ENCODE measurements at places on chromosomes 7 and 10. TPM values are rescaled to one million over a fixed set of nuclear protein-coding genes. Genes with fewer than 3 reads are reported as not detected.

CHST15 gene
- total RNA-seq, result 148 TPM

CYP2C18 gene
- total RNA-seq, result not detected

OR2A7 gene
- total RNA-seq, result 2.6 TPM

PILRA gene
- 4.2 TPM for total RNA-seq

DNA sequence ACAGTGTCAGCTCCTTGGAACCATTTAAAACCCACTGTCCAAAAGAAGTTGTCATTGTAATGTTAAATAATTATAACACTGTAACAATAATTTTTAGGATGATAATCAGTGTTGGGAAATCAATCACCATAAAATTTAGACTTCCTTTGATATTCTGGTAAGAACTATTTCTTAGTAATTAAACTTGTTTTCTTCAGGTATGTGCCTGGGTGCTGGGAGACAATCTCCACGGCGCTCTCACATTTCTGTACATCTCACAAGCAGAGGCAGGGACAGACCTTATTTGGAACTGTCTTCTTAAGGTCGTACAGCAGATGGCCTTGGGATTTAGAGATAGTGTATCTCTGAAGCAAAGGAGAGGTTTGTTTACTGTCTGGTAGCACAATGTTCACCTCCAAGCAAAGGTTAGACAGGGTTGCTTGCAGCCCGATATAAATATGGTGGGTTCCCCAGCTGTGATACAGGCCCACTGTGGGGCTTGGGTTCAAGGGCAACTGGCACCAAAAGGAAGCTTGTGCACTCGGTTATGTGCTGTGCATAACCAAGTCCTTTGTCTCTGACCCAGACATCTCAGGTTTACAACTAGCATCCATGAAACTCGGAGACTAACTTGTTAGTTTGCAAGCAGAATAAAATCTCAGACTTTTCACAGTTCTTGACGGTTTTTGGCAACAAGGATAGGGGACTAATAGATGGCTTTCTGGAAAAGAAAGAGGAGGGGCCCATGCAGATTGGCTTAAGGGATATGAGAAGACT is 125.5 kb downstream of the RNF32 start:
- H3K27ac ChIP-seq, result no peak overlapping the region
- no peaks in the 10 kb centered on the region for H3K4me1 ChIP-seq
- no peak overlapping the region for H3K4me3 ChIP-seq
- no peak for DNase-seq

DNA sequence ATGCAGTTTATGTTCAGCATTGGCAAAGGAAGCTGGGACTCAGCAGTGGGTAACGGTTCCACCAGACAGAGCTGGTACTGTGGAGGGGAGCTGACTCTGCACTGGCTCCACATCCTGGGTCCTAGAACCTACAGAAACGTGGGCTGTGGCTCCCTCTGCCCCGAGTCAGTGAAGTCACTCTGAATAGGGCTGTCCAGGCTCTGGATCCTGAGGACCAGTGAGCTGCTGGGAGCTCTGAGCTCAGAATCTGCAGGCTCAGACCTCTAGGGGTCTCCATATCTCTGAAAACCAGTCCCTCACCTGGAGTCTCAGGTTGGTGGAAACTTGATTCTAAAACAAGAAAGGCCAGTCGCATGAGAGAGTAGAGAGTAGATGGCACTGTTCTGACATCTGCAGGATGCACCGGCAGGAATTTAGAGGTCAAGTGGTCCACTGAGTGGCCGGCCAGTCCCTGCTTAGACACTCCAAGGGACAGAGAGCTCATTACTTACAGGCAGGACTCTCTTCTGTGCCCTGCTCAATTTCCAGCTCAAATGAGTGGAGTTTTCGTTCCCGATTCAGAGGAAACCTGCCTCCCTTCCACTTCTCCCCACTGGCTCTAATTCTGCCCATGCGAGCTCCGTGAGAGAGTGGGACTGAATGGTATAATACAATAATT is 18.6 kb downstream of the NPFFR1 start:
- peak; percentile 22 for DNase-seq
- H3K27ac ChIP-seq, result no peak overlapping the region
- H3K36me3 ChIP-seq, result no peaks in the 10 kb centered on the region
- H3K4me1 ChIP-seq, result no peaks in the 10 kb centered on the region

DNA sequence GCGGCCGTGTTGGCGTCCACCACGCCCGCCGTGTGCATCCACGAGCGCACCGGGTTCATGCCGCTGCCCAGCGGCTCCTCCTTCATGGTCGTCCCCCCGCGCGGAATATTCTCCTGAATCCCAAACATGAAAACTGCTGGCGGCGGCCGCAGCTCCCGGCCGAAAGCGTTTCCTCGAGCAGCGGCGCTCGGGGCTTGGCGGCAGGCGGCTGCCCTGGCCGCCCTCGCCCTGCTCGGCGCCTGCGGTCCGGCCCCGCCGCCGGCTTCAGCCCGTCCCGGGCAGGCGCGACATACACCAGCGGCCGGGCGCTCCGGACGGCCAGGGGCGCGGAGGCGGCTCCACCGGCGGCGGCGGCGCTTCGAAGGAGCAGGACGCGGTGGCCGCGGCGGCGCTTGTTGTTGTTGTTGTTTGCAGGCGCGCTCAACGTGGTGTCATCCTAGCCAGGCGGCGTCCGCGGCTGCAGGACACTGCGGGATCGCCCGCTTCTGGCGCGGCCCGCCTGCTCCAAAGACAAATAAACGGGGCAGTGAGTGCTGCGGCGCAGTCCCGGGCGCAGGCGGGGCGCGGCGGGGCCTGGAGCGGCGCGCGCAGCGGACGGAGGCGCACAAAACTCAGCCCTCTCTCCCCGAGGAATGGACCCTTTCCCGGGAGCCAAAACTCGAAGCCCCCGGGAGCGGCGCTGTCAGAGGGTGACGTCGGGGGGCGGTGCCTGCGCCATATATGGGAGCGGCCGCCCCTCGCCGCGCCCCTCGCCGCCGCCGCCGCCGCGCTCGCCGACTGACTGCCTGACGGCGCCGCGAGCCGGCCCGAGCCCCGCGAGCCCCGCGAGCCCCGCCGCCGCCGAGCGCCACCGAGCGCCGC is at the start of gene EBF3:
Gene EBF3 (minus strand): TSS at position 634 of the 861 bp plus-strand sequence. CDS start 506 bp downstream, at position 128.
- H3K27ac ChIP-seq, result no peak within 1 kb of the TSS
- DNase-seq, result peak; percentile 85
- H3K4me1 ChIP-seq, result peaks cover 23% of the 10 kb centered on the region
- H3K27me3 ChIP-seq, result peaks cover 20% of the 10 kb centered on the region
- H3K4me3 ChIP-seq, result peak within 1 kb of the TSS; percentile 69

DNA sequence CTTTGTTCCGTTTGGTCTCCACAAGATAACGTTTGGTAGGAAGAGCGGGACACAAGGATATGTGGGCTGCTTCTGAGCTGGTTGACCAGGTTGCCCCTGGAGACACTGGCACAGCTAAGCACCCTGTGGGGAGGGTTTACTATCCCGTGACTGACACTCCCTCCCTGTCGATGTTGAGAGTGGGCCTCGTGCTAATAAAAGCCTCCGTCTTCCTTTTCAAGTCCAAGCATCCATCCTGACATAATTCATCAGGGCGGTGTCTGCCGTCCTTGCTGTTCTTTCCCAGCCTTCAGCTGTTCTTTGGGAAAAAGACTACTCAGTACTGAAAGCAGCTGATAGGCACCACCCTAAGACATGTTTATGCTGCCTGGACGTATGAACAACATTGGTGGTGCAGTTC is 49.6 kb downstream of the SHH start:
- H3K36me3 ChIP-seq, result peaks cover 15% of the 10 kb centered on the region
- no peak for DNase-seq
- no peak overlapping the region for H3K4me3 ChIP-seq
- H3K4me1 ChIP-seq, result peaks cover 46% of the 10 kb centered on the region
- H3K27me3 ChIP-seq, result peaks cover 5% of the 10 kb centered on the region

DNA sequence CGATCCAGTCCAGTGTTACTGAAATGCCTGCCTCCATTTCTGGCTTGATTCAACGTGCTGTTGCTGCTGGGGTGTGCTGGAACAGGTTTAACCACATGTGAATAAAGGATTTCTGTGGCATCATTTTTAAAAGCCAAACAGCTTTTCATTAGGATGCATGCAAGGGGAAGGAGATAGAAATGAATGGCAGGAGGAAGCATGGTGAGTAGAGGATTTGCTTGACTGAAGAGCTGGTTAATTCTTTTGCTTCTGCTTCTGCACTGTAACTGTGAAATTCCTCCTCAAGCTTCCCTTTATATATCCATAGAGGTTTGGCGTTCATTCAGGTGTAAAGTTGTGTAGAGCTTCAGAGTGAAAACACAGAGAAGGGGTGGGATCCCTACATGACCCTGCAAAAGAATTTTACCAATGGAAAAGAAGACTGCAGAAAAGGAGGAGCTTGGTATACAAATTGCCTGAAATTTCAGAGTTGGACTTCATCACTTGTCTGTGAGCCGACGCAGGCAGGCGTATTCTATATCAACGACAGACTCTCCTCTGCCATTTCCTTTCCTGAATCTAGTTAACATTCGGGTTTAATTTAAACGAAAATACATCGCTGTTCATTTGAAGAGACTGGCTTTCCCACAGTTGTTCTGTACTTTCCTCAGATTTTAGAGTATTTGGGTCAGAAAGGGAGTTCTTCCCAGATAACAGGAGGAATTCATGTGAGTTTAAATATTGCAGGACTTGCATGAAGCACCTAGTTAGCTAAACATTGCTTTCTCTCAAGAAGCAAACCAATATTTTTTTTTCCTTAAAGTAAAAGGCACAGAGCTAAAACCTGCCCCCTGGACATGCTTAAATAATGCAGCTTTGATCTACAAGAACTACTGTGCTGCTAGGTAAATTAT is at the start of gene SOSTDC1:
Gene SOSTDC1 (minus strand): TSS at position 270 of the 893 bp plus-strand sequence. CDS start 70 bp downstream, at position 200.
- H3K27ac ChIP-seq, result no peak within 1 kb of the TSS
- no peaks in the 10 kb centered on the region for H3K27me3 ChIP-seq
- no peaks in the 10 kb centered on the region for H3K4me1 ChIP-seq

DNA sequence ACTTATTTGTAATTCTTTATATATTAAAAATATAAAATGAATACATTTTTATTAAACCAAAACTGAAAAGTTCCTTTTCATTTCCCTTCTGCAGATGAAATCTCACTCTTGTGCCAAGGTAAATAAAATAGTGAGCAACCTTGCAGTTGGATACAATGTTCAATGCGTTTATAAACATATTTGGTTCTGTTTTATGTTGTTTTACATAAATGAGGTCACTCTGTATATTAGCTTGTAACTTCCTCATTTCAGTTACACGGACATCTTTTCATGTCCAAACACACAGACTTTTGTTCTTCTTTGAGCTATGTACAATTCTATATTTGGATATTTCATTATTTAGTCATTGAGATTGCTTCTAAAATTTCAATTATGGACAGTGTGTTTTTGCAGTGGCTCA is 107.7 kb downstream of the BBS9 start:
- no peaks in the 10 kb centered on the region for H3K4me1 ChIP-seq
- H3K27me3 ChIP-seq, result no peaks in the 10 kb centered on the region
- no peaks in the 10 kb centered on the region for H3K36me3 ChIP-seq
- no peak for DNase-seq
- no peak overlapping the region for H3K27ac ChIP-seq
- no peak overlapping the region for H3K4me3 ChIP-seq

- DNase-seq, result no peak
- peaks cover 23% of the 10 kb centered on the region for H3K4me1 ChIP-seq
- H3K27me3 ChIP-seq, result no peaks in the 10 kb centered on the region
- no peaks in the 10 kb centered on the region for H3K36me3 ChIP-seq
- peak overlapping the region; percentile 76 for H3K27ac ChIP-seq
These were observed 182.1 kb downstream of the EVX1 start for GRCh38 chr7:27424749-27425148.

- no peak overlapping the region for H3K27ac ChIP-seq
- no peak for DNase-seq
- no peak overlapping the region for H3K4me3 ChIP-seq
- no peaks in the 10 kb centered on the region for H3K4me1 ChIP-seq
- H3K36me3 ChIP-seq, result no peaks in the 10 kb centered on the region
These were observed 29.0 kb downstream of the GCC1 start for GRCh38 chr7:127556404-127556803.

Measured in endothelial cell (in vitro differentiated cells).